ENCODE measurements at places on chromosomes 2 and 18.

DNA sequence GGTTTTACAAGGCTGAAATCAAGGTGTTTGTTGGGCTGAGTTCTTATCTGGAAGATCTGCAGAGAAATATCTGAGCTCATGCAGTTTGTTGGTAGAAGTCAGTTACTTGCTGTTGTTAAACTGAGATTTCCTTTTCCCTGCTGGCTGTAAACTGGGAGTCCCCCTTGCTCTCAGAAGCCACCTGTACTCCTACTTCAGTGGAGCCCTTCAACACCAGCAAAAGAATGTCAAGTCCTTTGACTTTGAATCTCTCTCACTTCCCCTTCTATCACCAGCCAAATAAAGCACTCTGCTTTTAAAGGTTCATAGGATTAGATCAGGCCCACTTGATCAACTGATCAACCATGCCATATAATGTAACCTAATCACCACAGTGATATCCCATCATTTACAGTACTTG is 252.2 kb upstream of the CDH7 start:
- no peak for DNase-seq

GRCh38 chr18:36718705-36719328 is 110.0 kb downstream of the TPGS2 start:
- DNase-seq = no peak

DNA sequence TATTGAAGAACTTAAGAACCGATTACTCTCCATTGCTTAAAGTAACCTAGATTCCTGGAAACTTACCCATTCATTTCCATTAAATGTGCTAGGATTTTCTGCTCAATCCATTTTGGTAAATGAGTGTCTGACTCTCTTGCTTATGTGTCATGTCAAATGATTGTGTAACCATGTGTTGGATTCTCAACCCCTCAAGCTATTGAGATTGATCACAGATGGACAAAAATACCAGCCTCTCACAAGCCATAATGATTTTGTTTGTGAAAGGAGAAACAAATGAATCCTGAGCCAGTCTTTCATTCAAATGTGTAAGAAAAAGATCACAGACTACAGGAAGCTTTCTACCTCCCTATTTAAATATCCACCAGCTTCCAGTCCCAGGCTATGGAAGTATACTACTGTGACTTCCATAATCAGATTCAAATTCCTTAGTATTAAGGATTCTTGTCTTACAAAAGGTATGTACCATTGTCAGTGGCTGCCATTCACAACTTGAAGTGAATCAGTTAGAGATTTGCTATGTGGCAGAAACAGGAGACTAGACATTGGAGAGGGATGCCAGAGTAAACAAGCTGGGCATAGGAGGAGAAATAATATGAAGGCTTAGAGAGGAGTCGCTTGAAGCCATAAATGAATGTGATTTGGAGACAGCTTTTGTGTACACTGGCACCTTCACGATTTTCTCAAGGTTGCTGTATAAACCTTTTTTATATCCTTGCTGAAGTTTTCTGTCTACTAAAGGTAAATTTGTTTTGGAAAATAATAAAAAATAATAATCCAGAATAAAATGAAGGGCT is 498.5 kb upstream of the SETBP1 start:
- no peak for DNase-seq

DNA sequence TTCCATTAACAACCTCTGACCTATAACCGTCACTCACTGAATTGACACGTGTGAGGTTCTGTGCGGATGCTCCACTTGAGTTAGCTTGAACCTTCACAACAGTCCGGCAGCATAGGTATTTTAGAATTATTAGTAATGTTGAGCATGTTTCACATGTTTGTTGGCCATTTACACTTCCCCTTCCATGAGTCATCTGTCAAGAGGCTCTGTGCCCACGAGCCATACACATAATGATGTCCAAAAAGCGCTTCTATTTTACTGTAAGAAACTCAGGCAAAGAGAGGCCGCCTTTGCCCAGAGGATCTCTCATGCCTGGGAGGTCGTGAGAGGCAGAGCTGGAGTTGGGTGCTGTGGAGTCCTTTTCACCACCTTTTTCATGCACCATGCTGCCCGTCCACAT is 28.9 kb upstream of the TMEM214 start:
- no peak for DNase-seq

DNA sequence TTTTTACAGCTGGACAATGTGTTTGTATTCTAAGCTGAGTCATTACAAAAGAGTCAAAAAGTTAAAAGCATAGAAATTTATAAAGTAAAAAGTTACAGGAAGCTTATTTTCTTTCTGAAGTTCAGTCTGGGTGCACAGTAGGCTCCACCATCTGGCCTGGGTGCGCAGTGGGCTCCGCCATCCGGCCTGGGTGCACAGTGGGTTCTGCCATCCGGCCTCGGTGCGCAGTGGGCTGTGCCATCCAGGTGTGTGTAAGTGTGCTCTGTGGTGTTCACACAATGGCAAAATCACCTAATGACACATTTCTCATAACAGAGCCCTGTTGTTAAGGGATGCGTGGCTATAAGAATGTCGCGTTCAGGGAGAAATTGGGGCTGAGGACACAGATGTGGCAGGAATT is 195.5 kb downstream of the ANKRD30B start:
- no peak for DNase-seq

GRCh38 chr2:144374163-144374661 is 145.7 kb downstream of the ZEB2 start:
- no peak for DNase-seq

DNA sequence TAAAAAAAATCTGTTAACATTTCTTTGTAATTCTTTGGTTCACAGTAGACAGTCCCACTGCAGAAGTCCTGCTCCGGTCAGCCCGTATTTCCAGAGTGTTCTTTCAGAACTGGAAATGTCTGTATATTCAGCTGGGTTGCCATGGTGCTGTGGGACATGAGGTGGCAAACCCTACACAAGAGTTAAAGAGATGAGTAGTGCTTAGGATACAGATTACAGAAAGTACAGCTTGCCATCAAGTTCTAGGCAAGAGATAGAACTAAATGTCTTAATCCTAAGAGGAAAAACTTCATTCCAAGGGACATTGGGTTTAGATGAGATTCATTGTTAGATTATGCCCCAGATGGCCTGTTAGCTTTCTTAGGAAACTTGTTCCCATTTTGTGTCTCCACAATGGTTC is 60.1 kb downstream of the FMNL2 start:
- no peak for DNase-seq

GRCh38 chr2:220212296-220213080 is 585.1 kb downstream of the SLC4A3 start:
- no peak for DNase-seq

DNA sequence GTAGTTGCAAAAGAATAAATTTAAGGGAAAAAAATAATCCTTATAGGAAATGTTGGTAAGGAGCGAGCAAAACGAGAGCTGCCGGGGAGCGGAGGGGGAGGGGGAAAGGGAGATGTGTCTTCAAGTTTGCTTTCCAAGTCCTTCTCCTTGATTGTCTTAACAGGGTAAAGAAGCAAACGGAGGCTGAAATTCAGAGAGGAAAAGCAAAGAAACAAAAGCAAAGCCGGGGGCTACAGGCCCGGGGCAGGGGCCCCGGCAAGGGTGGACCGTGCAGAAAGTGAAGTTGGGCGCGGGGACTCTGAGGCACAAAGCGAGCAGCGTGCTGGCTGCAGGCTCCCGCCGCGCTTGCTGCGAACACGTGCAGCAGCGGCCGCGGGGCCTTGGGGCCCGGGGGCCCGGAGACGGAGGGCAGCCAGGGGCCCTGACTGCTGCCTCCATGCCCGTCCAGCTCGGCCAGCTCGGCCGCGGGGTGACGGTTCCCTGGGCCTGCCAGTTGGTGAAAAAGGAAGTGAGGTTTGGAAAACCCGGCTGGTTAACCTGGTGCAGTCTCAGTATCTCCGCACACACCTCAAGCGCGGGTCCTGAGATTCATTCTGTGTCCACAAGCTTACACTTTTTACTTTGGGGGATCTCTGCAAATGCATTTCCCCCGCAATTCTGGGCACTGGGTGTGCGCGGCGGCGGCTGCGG is 4.1 kb downstream of the BCL11A start:
- DNase-seq = peak; percentile 84

DNA sequence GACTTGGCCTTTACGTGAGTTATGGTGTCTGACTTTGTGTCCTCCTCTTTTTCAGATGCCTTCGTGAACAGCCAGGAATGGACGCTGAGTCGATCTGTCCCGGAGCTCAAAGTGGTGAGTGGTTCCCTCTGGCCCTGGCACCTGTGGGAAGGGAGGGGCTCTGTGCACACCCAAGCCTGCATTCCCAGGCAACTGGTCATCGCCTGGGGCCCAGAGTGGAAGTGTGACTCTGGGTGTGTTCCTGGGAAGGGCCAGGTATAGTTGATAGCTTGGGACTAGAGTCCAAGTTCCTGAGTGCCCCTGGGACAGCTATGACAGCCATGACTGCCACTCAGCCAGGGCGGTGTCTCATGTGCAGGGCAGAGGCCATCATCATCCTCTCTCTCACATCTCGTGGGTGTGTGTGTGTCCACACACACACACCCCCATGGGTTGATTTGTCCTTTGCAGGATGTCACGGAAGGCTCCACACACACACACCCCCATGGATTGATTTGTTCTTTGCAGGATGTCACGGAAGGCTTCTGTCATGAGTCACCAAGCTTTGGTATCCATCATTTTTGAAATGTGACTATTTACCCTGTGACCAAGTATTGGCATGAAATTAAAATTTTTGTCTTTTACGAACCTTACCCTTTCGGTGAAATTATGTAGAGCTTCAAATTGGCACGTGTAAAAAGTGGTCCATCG is 215.4 kb downstream of the AGAP1 start:
- no peak for DNase-seq

- DNase-seq = no peak
Measured at GRCh38 chr2:46717344-46718121, 198.1 kb downstream of the MCFD2 start.

- DNase-seq = no peak
Measured at GRCh38 chr2:86025976-86026743, 79.5 kb downstream of the POLR1A start.

GRCh38 chr2:86372641-86373502 is 35.4 kb upstream of the REEP1 start:
- DNase-seq = no peak
